ENCODE measurements at places on chromosomes 3 and 15.

DNA sequence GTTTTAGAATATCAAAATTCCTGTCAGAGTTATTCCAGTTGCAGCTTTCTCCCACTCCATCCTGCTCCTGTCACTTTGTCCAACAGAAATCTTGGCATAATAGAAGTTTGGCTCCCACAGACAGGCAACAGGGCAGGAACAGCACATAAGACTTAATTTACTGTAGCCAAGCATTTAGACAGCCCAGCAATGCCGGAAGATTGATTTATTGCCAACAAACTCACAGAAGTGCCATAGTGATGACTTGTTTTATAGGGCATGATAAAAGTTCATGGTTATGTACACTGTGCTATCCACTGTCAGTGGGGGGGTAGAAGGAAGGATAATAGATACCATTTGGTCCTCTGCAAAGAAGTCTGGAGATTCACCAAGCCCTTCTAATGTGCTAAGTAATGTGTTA, 98.3 kb upstream of the CBLB start:
- no peak for DNase-seq

DNA sequence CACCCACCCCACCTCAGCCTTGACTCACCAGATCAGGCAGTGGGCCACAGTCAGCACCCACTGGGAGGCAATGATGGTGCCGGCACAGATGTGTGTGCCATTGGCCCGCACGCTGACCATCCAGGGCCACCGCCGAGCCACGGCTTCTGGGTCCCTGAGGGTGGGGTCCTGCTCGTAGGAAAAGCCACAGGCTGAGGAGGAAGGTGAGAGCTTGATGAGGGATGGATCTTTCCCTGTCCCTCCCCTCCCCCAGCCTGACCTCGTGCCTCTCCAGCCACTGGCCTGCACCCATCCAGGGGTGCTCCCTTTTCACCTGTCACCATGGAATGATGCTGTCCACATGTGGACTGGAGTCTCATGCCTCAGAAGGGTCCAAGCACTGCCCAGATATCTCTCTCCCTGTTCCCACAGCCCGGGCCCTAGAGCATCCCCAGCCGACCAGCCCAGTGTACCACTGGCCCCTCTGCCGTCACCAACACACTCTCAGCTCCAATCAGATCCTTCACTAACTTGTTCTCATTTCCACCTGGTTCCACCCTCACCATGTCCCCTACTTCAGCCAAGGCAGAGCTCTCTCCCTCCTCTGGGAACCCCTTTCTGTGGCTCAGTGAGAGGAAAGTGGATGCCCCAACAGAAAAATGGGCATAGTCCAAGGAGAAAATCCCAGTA, 2.0 kb downstream of the PRSS50 start:
- no peak for DNase-seq

DNA sequence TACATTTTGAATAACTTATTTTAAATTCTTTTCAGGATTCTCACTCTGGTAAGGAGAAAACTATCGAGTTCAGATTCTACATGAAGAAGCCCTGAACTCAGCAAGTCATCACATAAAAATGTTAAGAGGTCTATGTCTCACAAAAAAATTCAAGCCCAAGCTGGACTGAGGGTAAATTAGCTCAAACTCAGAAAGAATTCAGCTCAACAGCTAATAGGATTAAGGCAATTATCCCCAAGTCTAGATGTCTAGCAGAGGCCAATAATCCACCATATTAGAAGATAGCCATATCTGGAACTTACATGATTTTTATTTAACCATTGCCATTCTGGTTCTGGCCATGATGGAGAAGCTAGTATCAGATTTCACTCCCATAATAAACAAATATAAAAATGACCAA, 909.7 kb downstream of the PLOD2 start:
- DNase-seq, result no peak

DNA sequence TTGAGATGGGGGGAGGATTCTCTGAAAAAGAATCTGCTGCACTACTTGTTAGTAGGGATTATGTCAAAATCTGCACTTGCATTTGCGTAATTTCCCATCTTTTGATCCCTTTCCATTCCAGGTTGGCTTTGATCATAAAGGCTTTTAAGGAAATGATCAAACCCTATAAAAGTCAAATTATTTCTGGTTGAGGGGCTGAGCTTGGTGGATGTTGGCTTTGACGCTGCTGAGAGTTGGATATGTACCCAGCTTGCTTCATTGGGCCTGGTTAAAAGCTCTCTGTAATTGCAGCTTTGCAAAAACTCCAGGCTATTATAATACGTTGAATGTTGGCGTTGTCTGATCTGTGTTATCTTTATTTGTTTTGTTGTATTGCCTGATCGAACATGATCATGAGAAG, 12.0 kb downstream of the LRRC3B start:
- no peak for DNase-seq

DNA sequence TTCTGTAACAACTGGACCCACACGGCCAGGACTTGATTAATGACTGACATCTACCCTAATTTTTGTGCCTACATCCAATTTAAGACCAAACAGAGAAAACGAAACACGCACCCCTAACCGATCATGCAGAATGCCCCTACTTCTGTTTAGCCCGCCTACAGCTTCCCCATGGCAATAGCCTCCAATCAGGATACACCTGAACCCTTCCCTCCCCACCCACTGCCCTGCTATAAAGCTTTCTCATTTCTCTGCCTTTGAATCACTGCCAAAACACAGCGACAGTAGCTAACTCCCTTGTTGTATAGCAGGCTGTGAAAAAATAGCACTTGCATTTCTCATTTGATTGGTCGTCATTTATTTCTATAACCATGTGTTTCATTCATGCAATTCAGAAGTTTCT, 45.2 kb upstream of the DPPA4 start:
- no peak for DNase-seq

DNA sequence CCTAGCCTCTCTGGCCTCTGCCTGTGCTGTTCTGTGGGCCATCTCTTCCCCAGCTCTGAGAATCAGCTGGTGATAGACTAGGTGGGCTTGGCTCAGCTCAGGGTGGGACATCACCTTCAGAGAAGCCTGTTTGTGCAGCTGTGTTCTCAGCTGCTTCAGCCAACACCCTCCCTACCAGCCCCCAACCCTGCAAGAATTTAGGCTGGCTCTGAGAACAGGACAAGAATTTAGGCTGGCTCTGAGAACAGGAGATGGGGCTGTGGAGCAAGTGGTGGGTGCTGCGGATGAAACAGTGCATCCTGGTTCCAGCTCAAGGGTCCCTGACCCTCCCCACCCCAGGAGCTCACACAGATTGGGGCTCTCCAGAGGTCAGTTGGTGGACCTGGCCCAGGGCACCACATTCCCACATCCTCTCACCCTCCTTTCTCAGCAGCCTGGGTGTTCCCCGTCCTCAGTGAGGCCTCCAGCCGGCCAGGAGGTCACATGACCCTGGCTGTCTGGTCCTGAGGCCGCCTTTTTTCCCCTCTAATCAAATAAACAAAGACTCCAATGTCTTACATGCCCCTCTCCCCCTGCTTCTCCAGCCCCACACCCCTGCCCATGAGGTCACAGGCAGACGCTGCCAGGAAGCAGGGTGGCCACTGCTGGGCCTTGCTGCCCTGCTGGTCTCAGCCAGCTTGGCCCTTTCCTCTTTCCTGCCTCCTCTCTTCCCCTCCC, 14.9 kb downstream of the PLEKHO2 start:
- DNase-seq, result no peak

GRCh38 chr3:62677926-62678325, 197.3 kb downstream of the CADPS start:
- DNase-seq, result no peak

- no peak for DNase-seq
These were observed 87.7 kb downstream of the ETFA start for GRCh38 chr15:76223521-76223920.

DNA sequence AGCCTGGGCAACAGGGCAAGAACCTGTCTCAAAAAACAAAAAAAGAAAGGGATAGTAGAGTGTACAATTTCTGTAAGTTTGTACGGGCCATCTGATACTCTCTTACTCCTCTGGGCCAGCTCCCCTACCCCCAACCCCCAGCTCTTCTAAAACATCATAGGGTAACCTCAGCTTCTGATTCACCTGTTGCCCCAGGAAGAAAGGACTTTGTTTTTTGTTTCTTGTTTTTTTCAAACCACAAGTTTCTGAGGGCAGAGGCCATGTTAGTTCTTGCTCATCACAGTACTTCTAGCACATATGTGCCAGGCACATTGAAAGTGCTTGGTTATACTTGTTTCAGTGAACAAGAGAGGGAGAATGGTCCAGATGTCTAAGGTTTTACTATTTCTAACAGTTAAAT, 20.2 kb downstream of the ATOSA start:
- peak; percentile 20 for DNase-seq

DNA sequence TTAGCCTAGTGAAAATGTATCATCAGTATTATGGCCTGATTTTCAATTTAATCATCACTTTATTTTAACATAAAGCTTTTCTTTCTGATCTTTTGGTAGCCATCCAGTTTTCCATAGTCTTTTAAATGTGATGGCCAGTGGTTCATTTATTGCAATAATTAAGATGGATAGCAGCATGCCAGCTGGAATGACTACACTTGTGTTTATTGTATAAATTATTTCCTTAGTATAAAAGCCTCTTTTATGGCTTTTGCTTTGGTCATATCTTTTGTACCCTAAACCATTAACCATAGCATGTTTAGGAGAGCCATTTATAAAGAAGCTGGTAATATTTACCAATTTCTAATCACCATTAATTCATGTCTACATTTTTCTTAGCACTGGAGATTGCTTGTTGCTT, 31.7 kb downstream of the ALCAM start:
- no peak for DNase-seq

- DNase-seq, result no peak
These were observed 10.6 kb downstream of the CCR9 start for GRCh38 chr3:45896956-45897355.

GRCh38 chr3:183930086-183930485, 45.4 kb upstream of the PARL start:
- no peak for DNase-seq

DNA sequence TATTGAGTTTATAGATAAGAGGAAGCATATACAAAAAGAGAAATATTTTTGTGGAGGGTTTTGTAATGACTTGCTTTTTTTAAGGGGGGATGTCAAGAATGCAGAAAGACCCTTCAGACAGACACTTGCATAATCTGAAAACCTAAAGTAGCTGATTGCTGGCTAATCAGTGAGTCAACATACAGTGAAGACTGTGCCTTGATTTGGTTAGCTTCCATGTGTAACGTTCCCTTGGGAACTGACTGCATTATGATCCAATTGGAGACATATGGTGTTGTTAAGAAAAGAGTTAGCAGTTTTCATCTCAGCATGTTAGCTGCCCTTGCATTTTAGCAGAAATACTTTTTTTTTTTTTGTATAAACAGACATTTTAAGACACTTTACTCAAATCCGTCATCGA, 483.2 kb downstream of the RBMS3 start:
- DNase-seq, result no peak

- DNase-seq, result no peak
These were observed 45.6 kb downstream of the CMC1 start for GRCh38 chr3:28287046-28287445.

GRCh38 chr15:70566047-70566835, 197.1 kb downstream of the UACA start:
- DNase-seq, result no peak

GRCh38 chr15:47795864-47796263, 78.6 kb downstream of the SEMA6D start:
- no peak for DNase-seq

- no peak for DNase-seq
These were observed 109.5 kb upstream of the TMC3 start for GRCh38 chr15:81483496-81483895.

Data from CD4-positive, alpha-beta T cell treated with Interleukin-6 at 100 ng/mL for 8 hours (primary cell).